ENCODE measurements at places on chromosomes 12 and 14.

DNA sequence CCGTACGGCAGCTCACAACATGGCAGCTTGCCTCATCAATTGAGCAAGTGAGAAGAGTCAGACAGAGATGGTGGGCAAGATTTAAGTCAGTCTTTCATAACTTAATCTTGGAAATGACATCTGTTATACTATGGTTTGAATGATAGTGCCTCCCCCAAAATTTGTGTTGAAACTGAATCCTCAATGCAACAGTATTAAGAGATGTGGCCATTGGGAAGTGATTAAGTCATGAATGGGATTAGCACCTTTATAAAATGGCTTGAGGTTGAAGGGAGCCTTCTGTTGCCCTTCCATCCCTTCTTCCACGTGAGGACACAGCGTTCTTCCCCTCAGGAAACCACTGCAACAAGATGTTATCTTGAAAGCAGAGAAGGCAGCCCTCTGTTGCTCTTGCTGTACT lies 124.2 kb downstream of the C12orf75 start:
- DNase-seq: no peak

DNA sequence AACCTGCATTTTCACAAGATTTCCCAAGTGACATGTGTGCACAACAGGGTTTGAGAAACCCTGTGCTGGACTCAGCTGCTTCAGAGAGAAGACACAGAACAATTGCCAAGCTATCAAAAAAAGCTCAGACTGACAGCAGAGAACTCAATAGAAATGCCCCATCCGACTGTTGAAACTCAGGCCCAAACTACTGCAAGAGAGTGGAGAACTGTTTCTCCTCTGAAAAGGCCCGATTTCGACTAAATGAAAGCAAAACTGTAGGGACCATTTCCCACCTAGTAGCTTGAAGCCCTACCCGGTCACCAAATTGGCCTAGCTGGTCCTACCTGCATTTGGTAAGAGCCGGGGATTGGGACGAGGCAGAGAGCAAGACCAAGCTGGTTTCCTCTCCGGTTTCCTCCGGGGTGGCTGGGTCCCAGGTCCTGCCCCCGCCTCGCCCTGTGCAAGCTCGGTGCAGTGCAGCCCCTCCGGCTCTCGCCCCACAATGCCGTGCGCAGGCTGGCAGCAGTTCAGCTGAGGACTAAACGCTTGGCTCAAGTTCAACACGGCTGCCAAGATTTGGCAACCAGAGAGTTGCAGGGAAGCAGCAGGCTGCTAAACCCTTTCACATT lies 1180.6 kb downstream of the VRK1 start:
- no peak for DNase-seq

GRCh38 chr14:91227183-91227628 lies 17.3 kb downstream of the GPR68 start:
- no peak for DNase-seq

- DNase-seq: no peak
These were observed 42.7 kb downstream of the ATF7IP start for GRCh38 chr12:14408208-14408607.
